ENCODE measurements at places on chromosomes 1 and 21. TPM values are rescaled to one million over a fixed set of nuclear protein-coding genes. Genes with fewer than 3 reads are reported as not detected.

- no peak for DNase-seq
Observed at GRCh38 chr1:8097908-8098307, 71.8 kb upstream of the ERRFI1 start.

- no peak for DNase-seq
Observed at GRCh38 chr21:32055305-32055704, 182.5 kb downstream of the HUNK start.

DNA sequence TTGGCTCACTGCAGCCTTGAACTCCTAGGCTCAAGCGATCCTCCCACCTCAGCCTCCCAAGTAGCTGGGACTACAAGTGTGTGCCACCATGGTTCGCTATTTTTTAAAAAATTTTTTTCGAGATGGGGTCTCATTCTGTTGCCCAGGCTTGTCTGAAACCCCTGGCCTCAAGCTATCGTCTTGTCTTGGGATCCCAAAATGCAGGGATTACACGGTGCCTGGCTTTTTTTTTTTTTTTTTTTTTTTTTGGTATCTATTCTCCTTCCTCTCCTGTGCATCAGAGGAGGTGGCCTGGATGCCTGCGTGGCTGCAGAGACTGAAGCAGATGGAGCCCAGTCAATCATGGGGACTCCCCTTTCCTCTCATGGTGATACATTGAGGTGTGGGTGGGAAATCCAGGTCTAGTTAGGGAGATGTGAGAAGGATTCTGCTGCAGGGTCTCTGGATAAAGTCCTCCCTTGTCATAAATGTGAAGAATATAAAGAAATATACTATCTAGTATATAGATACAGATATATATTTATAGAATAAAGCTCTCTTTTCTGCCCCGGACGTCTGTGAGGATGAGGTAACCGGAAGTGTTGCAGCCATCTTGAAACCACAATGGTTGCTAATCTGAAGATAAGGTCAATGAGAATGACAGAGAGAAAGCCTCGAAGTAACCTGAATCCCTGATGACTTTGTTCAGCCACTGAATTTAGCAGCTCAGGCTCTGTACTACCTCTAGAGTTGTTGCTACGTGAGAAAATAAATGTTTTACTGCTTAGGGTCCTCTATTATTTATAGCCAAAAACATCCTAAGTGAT, 19.5 kb upstream of the RGSL1 start:
- peak; percentile 72 for DNase-seq

Gene NECTIN4
- not detected for total RNA-seq

Gene MSH4
- 0.20 TPM for total RNA-seq

Gene CD52
- 1,591 TPM for total RNA-seq

Gene HAO2
- not detected for total RNA-seq
